Activated CD8-positive, alpha-beta T cell treated with anti-CD3 and anti-CD28 coated beads, Interleukin-2, amount 10 ng/mL, durations not matched to agents 7 days and 5 days (primary cell): ENCODE measurements at places on chromosomes 5 and 9.

DNA sequence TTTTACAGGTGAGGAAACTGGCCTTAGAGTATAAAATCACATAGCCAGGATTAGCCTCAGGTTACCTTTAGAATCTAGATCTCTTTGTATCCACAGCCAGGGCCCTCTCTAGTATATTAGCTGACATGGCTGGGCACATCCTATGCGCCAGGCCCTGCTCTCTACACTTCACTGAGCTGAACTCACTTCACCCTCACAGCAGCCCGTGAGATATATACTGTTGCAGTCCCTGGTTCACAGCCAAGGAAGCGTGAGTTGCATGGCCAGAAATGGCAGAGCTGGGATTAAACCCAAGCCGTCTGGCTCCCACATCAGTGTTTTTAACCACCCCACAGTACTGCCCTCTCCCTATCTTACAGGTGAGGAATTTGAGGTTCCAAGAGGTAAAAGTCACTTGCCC is 58.4 kb downstream of the DAB2IP start:
- DNase-seq: no peak
- H3K4me3 ChIP-seq: no peak overlapping the region
- H3K36me3 ChIP-seq: no peaks in the 10 kb centered on the region
- peaks cover 22% of the 10 kb centered on the region for H3K4me1 ChIP-seq
- H3K27me3 ChIP-seq: peaks cover 8% of the 10 kb centered on the region
- H3K27ac ChIP-seq: peak overlapping the region; percentile 8

GRCh38 chr5:135026645-135027265 is 7.3 kb downstream of the PITX1 start:
- peaks cover 52% of the 10 kb centered on the region for H3K27me3 ChIP-seq
- H3K27ac ChIP-seq: no peak overlapping the region
- H3K36me3 ChIP-seq: peaks cover 9% of the 10 kb centered on the region
- H3K4me3 ChIP-seq: no peak overlapping the region

GRCh38 chr9:129436751-129437625 is 183.9 kb downstream of the C9orf50 start:
- no peaks in the 10 kb centered on the region for H3K36me3 ChIP-seq
- peaks cover 55% of the 10 kb centered on the region for H3K27me3 ChIP-seq
- H3K4me3 ChIP-seq: peak overlapping the region; percentile 62
- H3K4me1 ChIP-seq: peaks cover 36% of the 10 kb centered on the region

DNA sequence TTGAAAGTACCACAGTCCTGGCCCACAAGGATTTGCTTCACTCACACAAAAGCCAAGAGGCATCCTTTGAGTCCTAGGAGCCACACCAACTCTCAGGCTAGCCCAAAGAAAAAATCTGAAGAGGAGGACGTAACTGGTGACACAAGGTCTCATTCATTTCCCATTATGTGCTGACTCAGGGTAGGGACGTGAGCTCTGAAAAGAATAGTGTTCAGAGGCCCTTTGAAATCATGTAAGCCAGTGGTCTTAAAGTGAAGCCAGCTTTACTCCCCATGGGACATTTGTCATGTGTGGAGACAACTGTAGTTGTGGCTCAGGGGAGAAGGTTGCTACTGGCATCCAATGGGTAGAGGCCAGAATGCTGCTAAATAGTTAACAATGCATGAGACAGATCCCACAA is 332.4 kb downstream of the KCTD16 start:
- no peak for DNase-seq
- no peaks in the 10 kb centered on the region for H3K36me3 ChIP-seq
- no peaks in the 10 kb centered on the region for H3K4me1 ChIP-seq
- no peaks in the 10 kb centered on the region for H3K27me3 ChIP-seq
- no peak overlapping the region for H3K27ac ChIP-seq
- no peak overlapping the region for H3K4me3 ChIP-seq

GRCh38 chr5:108946008-108946407 is 198.3 kb downstream of the FER start:
- H3K27ac ChIP-seq: no peak overlapping the region
- DNase-seq: no peak
- no peaks in the 10 kb centered on the region for H3K36me3 ChIP-seq
- H3K27me3 ChIP-seq: no peaks in the 10 kb centered on the region
- no peak overlapping the region for H3K4me3 ChIP-seq

- peaks cover 46% of the 10 kb centered on the region for H3K36me3 ChIP-seq
- no peak overlapping the region for H3K4me3 ChIP-seq
- H3K4me1 ChIP-seq: peaks cover 9% of the 10 kb centered on the region
- no peak for DNase-seq
Measured at GRCh38 chr5:143065185-143065965, 295.2 kb downstream of the ARHGAP26 start.

GRCh38 chr9:115599898-115600297 is 481.9 kb upstream of the TNC start:
- H3K36me3 ChIP-seq: no peaks in the 10 kb centered on the region
- H3K4me3 ChIP-seq: no peak overlapping the region
- H3K27ac ChIP-seq: no peak overlapping the region
- H3K4me1 ChIP-seq: no peaks in the 10 kb centered on the region
- peaks cover 8% of the 10 kb centered on the region for H3K27me3 ChIP-seq
- no peak for DNase-seq

DNA sequence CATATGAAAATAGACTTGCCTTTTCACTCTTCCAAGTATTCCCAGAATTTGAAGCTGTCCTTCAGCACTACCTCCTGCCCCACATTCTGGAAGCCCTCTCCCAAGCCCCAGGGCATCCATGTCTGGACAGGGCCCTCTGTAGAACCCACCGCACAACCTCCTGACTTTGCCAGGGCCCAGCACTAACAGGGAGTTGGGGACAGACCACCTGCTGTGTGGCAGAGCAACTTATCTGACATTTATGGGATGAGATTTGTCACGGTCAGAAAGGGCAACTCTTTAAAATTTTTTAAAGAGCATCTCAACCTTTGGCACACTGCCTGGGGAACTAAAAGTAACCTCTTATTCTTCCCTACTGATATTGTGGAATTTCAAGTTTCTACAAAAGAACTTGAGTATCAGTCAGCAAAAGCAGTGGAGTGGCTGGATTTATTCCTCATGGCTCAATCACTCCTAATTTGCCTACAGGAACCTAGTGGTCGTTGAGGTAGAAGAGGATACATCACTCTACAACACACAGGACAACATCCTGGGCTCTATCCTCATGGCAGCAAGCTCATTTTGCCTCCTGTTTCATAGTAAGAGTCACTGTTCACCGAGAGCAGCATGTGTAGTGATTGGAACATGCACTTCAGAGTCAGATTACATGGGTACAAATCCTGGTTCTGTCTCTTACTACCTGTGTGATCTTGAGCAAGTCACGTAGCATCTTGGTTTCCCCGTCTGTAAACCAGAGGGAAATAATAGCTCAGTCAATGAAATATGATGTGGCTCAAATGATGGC is 285.3 kb downstream of the ENC1 start:
- H3K36me3 ChIP-seq: no peaks in the 10 kb centered on the region
- H3K4me3 ChIP-seq: no peak overlapping the region
- no peak overlapping the region for H3K27ac ChIP-seq

DNA sequence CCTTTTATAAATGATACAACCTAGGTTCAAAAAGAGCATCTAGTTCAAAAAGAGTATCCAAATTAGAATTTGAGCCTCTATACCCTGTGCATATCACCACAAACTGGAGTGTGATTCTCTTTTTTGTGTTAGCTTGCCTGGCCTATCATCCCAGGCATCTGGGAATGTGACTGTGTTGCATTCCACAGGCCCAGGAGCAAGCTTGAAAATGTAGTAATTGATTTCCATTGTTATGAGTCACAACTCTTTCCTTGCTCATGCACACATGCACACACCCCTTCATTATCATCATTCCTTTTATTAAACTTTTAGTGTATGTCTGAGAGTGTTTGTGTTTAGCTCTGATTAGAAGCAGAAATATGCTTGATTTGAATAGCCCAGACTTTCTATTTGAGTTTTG is 75.2 kb downstream of the FCHO2 start:
- H3K36me3 ChIP-seq: no peaks in the 10 kb centered on the region
- DNase-seq: no peak
- no peak overlapping the region for H3K27ac ChIP-seq
- H3K4me3 ChIP-seq: no peak overlapping the region
- H3K27me3 ChIP-seq: peaks cover 5% of the 10 kb centered on the region

DNA sequence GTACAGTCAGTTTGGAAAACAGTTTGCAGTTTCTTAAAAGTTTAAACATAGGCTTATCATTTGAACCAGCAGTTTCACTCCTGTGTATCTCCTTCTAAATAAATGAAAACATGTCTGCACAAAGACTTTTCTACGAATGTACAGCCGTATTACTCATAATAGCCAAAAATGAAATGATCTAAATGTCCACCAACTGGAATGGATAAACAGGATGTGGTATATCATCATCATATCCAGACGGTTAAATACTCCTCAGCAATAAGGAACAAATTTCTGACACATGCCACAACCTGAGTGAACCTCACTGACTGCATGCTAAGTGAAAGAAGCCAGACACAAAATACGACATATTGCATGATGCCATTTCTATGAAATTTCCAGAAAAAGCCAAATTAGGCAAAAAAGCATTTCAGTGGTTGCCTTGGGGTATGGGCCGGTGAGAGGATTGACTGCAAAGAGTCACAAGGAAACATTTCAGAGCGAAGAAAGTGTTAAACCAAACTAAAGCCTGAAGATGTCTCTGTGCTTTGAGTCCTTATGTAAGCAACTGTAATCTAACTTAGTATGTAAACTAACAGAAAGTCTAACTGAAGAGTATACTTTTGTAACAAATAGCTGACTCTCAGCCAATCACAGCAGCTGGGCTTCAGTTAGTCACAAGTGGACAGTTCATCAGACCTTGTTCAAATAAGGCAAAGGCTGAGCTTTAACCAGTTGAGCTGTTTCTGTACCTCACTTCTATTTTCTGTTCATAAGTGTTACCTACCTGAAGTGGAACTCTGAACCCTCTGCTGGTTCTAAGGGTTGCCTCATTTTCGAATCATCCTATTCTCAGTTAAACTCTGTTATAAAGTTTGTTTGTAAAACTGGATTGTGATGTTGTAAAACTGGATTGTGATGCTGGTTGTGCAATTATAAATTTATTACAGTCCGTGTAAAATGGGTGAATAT is 65.2 kb downstream of the TRIO start:
- H3K27me3 ChIP-seq: peaks cover 25% of the 10 kb centered on the region
- no peak overlapping the region for H3K4me3 ChIP-seq
- H3K36me3 ChIP-seq: no peaks in the 10 kb centered on the region
- peaks cover 10% of the 10 kb centered on the region for H3K4me1 ChIP-seq
- no peak overlapping the region for H3K27ac ChIP-seq
- DNase-seq: no peak

DNA sequence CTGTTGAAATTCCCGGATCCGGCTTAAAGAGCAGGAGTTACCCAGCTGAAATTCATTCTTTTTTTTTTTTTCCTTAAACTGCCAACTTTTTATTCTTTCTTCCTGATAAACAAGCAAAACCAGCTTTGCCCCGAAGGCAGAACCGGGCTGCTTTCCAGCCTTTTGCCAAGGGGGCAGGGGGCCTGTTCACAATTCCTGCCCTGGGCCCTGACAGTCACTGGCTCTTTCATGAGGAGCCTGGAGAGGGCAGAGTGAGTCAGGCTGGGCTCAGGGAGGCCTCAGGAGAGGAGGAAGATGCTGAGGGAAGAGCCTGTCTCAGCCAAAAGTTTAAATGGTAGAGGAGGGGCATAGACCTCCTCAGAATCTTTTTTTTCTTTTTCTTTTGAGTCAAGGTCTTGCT is 4.8 kb downstream of the GLIPR2 start:
- peaks cover 92% of the 10 kb centered on the region for H3K4me1 ChIP-seq
- H3K4me3 ChIP-seq: peak overlapping the region; percentile 67
- H3K36me3 ChIP-seq: peaks cover 71% of the 10 kb centered on the region

DNA sequence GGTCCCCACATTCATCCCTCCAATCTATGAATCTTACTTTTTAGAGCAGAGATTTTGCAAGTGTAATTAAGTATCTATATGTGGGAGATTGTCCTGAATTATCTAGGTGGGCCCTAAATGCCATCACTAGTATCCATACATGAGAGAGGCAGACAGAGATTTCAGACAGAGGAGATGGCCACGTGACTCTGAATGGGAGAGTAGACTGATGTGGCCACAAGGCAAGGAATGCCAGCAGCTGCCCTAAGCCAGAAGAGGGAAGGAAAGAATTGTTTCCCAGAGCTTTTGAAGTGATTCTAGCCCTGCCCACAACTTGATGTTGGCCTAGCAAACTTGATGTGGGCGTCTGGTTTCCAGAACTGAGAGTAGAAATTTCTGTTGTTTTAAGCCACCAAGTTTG is 90.1 kb upstream of the PCAT7 start:
- no peak overlapping the region for H3K4me3 ChIP-seq
- no peak for DNase-seq
- H3K36me3 ChIP-seq: peaks cover 42% of the 10 kb centered on the region
- H3K27me3 ChIP-seq: no peaks in the 10 kb centered on the region

DNA sequence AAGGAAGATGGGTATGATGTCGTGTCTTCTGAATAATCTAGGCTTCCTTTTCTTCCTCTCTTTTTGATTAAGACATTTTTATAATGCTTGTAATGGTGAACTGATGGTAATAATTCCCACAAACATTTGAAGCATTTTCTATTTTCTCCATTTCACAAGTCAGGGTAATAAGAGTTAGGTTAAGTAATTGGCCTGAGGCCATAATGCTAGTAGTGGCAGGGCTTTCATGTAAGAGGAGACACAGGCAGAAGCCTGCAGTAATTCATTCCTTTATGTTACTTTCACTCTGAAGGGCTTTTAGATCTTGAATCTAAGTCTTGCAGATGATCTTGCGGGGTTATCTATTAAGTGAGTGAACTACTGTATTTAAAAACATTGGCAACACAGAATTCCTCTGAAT is 374.9 kb downstream of the MAT2B start:
- H3K4me1 ChIP-seq: no peaks in the 10 kb centered on the region
- H3K27ac ChIP-seq: no peak overlapping the region
- no peaks in the 10 kb centered on the region for H3K27me3 ChIP-seq
- no peak for DNase-seq
- no peak overlapping the region for H3K4me3 ChIP-seq

DNA sequence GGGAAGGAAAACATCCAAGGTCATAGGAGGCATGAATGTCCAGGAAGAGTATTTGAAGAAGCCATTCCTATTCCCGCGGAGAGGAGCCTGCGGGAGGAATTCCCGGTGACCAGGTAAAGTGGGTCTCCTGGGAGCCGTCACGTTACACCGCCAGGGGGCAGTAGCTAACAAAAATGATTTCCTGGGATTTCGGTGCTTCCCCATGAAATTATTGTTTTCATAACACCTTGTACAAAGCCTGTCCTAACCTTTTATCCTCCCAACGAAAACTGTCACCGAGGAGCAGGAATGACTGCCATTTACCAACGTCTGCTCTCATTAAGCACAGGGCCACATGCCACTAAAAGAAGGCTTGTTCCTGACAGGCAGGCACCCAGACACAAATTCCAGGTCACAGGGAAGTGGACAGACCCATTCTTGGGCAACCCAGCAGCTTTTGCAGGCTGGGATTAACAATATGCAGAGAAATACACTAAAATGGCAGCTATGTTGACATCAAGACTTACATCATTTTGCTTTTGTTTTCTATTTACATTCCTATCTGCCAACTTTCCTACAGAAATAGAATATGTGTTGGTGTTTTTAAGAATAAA is 41.2 kb upstream of the CTSL start:
- H3K36me3 ChIP-seq: no peaks in the 10 kb centered on the region
- H3K27ac ChIP-seq: no peak overlapping the region
- peaks cover 3% of the 10 kb centered on the region for H3K27me3 ChIP-seq
- DNase-seq: no peak
